CD4-positive, alpha-beta T cell treated with Interleukin-1 beta for 1 hour (primary cell): ENCODE measurements at places on chromosomes 6 and 20.

DNA sequence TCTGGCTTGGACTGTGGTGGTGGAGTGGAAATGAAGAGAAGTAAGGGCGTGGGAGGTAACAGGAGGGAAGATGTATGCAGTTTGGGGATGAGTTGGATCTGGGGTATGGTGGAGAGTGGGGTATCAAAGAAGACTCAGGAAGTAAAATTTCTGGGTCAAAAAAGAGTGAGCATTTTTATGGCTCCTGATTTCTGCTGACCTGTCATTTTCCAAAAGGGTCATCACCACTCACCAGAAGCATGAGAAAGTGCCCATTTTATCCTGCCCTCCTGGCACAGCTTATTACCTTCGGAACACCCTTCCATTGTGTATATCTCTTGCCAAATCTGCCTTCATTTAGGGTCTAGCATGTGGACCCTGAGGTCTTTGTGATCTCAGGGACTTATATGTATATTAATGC, 17.3 kb downstream of the TOX2 start:
- DNase-seq: no peak

DNA sequence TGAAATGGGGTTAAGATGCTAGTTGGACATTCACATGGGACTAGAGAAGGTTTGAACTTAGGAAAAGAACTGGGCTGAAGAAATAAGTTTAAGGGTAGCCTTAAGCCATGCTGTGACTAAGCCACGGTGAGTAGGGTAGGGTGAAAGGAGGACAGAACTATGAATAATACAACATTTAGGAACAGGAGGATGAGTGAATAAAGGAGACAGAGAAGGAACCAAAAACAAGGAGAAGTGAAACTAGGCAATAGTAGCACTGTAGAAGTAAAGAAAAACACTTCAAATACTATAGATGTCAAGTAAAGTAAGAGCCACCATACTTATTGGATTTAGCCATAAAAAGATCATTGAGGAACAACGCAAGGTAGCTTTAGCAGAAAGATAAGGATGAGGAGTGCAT, 111.2 kb downstream of the KCNQ5 start:
- DNase-seq: no peak

- no peak for DNase-seq
Measured at GRCh38 chr20:63518946-63519667, 1.5 kb upstream of the PPDPF start.

DNA sequence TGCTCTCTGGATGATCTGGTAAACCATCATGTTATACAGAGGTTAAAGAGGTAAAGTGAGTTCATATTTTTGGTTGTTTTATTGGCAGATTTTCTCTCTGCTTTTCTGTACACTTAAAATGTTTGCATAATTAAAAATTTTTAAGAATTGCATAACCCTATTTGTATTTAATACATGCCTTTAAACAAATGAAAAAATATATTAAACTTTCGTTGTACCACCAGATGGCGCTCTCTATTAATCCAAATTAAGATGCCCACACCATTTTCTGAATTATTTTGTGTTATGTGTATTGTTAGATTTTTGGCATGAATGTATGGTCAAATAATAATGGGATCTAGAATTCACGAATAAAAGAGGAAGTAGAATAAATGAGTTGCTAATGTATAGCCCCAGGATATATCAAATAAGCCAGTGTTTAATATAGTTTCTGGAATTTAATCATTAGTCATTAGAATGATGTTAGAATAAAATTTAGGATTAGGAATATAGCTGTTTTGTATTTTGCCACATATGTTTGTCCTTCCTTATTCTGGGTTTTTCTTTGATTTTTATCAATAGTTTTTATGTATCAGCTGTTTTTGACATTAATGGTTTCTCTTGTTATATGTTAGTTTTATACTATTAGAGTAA, 38.9 kb downstream of the SMAP1 start:
- DNase-seq: peak; percentile 60

- DNase-seq: no peak
Measured at GRCh38 chr20:39658662-39659409, 696.7 kb downstream of the DHX35 start.

DNA sequence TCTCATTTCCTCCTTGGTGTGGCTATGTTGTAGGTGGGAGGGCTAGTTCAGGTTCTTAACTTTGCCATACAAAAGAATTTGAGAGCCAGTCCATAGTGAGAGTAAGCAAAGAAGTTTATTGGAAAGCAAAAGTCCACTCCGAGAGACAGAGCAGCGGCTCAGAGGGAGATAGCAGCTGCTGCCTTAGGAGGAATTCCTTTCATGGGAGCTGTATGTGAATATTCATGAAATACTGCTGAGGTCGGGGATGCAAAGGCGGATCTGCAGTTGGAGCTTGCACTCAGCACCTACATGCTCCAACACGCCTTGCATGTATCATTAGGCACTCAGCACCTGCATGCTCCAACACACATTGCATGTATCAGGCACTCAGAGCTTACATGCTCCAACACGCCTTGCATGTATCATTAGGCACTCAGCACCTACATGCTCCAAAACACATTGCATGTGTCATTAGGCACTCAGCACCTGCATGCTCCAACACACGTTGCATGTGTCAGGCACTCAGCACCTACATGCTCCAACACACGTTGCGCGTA, 54.9 kb downstream of the CDH4 start:
- no peak for DNase-seq

DNA sequence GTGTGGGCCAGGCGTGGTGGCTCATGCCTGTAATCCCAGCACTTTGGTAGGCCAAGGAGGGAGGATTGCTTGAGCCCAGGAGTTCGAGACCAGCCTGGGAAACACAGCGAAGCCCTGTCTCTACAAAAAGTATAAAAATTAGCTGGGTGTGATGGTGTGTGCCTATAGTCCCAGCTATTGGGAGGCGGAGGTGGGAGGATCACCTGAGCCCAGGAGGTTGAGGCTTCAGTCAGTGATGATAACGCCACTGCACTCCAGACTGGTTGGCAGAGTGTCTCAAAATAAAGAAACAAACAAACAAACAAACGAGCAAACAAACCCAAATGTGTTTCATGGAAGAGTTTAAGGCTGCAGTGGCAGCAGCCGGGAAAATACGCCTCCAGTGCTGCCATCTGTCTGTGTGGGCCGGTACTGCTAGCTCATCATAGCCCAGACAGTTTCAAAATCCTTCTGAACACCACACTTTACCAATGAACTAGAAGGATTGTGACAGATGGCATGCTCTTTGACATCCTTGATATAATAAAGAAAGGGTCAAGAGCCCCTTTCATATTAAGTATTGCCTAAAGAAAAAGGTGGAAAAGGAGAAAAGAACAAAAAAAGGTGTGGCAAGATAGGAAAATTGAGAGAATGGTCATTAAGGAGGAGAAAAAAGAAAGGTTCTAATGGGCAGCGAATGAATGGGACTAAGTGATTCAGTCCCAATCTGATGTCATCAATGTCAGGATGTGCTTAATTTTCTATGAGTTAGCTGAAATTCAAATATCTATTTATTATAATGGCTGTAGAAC, 298.6 kb downstream of the SYNE1 start:
- peak; percentile 61 for DNase-seq

DNA sequence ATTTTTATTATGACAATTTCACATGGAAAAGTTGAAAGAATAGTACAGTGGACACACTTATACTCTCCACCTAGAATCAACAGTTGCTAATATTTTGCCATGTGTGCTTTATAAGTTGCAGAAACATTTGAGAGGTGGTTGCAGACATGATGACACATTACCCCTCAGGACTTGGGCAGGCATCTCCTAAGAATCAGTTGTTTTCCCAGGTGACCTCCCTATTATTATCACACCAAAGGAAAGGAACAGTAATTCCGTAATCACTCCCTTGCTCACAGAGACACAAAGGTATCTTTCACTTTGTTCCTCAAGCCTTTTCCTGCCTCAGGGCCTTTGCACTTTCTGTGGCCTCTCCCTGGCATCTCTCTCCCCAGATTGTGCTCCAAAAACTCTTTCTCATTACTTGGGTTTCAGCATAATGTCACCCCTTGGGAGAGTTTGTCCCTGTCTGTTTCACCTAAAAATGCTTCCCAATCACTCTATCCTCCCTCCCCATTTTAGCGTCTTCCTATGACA, 5.9 kb upstream of the SULF2 start:
- DNase-seq: no peak

DNA sequence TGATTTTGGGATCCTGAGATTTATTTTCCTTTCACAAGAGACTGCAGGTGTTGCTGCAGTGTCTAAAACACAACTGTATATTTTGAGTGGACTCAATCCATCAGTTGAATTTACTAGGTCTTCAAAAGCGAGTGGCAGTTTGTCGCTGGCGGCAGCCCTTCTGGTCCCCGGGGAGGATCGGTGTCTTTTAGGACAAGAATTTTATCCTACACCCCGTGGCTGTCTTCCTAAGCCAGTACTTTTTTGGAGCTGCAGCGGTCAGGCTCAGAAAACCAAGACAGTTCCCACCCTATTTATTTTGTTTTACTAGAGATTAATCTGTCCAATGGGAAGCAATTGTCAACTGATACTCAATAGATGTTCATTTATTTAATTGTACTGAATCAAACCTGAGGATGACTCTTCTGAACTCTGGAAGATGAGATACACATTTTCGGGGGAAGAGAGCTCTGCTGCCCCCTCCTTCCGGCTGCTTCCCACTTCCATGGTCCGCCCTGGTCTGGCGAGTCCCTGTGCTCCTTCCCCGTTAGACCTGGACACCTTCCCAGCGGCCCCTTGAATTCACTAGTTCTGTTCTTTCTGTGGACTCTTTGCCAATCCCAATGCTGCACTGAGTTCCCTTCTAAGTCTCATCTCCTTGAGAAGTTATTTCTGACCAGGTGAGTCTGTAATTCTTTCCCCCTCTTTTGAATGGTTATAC, 90.6 kb downstream of the ERMARD start:
- no peak for DNase-seq

GRCh38 chr20:18263723-18264122, 24.6 kb upstream of the ZNF133 start:
- no peak for DNase-seq

DNA sequence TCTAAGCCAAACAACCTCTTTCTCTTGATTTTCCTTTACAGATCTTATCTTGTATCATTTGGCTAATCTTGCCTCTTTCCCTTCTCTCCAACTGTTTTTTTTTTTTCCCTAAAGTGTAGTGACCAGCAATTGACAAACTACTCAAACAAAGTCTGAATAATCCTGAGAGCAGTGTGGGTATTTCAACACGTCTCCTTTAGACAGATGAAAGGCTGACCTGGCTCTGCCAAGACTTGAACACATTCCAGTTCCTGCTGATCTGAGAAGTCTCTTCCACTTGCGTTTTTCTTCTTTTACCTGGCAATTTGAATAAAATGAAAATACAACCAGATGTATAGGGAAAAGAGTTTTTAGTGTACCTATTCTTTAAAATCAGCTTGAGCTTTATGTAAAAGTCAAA, 168.4 kb downstream of the GJA10 start:
- DNase-seq: no peak

GRCh38 chr20:36320261-36320897, 14.2 kb downstream of the DLGAP4 start:
- DNase-seq: no peak
